Activated T-cell treated with anti-CD3 and anti-CD28 coated beads, Interleukin-2, amount 50 U/mL, for 4 hours (primary cell): ENCODE measurements at places on chromosomes 4 and X.

GRCh38 chrX:9318213-9318612 is 146.6 kb upstream of the TBL1X start:
- DNase-seq: no peak

DNA sequence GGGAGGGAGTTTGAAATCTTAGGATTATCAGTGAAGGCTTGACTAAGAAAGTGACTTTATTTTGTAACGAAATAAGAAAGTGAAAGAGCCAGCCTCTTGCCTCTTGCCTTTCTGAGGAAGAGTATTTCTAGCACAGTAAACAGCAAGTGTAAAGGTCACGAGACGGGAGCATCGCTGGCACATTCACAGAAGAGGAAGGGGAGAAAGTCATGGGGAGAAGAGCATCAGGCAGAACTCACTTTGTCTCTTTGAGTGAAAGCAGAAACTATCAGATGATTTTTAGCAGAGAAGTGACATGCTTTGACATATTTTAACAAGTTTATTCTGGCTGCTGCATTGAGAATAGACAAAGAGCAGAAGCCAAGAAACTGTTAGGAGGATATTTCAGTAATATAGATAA is 313.8 kb downstream of the CAMK2D start:
- DNase-seq: no peak

- no peak for DNase-seq
These were observed 20.6 kb downstream of the ZBTB33 start for GRCh38 chrX:120271218-120271617.

- DNase-seq: no peak
These were observed 30.8 kb downstream of the CEP135 start for GRCh38 chr4:55979562-55979961.

DNA sequence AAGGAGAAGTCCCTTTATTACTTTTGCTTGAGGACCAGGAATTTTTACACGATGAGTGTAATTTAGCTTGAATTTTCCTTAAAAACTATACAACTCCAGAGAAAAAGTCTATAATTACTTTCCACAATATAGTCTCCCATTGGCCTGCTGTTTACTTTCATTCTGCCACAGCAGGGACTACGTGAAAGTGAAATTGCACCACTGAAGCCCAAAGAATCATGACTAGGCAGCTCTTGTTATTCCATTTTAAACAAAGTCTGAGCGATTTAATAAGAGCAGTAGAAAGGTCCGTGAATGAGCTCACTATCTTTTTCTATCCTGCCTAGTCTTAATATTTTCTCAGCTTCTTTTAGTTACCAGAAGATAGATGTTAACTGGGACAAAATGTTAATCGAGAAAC is 68.6 kb downstream of the ADGRG4 start:
- no peak for DNase-seq

DNA sequence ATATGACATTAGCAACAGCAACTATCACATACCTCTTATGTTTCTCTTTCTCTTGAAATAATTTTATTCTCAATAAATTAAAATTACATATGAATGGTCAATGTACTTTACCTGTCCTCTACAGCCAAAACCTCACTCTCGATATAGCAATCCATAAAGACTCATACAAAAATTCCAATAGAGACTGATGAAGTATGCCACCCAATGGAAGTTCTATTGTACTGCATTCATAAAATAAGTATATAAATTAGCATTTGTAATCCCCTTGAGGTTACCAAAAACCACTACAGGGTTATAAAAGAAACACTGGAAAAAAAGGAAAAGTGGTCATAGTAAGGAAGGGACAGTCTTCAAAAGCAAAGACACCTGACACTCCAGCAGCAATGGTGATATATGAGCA is 32.8 kb downstream of the CLDN2 start:
- DNase-seq: no peak
